ENCODE measurements at places on chromosomes 16 and 17.

GRCh38 chr16:62321606-62322005 lies 285.4 kb upstream of the CDH8 start:
- no peak for DNase-seq

DNA sequence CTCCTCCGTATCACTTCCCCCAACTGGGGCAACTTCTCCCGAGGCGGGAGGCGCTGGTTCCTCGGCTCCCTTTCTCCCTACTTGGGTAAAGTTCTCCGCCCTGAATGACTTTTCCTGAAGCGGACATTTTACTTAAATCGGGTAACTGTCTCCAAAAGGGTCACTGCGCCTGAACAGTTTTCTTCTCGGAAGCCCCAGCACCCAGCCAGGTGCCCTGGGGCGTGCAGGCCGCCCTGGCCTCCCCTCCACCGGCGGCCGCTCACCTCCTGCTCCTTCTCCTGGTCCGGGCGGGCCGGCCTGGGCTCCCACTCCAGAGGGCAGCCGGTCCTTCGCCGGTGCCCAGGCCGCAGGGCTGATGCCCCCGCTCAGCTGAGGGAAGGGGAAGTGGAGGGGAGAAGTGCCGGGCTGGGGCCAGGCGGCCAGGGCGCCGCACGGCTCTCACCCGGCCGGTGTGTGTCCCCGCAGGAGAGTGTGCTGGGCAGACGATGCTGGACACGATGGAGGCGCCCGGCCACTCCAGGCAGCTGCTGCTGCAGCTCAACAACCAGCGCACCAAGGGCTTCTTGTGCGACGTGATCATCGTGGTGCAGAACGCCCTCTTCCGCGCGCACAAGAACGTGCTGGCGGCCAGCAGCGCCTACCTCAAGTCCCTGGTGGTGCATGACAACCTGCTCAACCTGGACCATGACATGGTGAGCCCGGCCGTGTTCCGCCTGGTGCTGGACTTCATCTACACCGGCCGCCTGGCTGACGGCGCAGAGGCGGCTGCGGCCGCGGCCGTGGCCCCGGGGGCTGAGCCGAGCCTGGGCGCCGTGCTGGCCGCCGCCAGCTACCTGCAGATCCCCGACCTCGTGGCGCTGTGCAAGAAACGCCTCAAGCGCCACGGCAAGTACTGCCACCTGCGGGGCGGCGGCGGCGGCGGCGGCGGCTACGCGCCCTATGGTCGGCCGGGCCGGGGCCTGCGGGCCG lies 1.6 kb downstream of the HIC1 start:
- DNase-seq = no peak

GRCh38 chr17:34527908-34528470 lies 51.4 kb upstream of the TMEM132E start:
- no peak for DNase-seq

DNA sequence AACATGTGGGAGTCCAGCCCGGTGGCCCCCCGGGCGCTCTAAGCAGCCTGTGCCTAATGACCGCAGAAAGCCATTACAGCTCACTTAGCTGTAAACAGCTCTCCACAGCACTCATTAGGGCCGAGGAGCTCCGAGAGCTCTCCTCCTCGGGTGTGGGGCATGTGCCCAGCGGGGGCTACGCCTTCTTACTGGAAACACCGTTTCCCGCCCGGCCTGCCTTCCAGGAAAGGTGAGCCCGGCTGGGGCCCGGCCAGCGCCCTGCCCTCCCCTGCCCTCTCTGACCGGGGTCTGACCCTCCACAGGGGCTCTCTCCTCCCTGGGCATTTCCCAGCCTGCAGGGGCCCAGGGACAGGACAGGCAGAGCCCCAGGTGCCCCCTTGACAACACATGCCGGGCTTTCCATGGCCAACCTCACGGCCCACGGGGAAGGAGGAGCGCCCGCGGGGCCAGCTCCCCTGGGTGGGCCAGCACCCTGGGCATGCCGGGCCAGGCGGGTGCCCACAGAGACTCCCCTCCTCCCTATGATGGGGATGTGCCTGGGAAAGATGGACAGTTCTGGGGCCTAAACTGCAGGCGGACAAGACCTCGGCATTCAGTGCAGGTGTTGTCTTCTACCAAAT lies 72.6 kb downstream of the SDK2 start:
- no peak for DNase-seq

DNA sequence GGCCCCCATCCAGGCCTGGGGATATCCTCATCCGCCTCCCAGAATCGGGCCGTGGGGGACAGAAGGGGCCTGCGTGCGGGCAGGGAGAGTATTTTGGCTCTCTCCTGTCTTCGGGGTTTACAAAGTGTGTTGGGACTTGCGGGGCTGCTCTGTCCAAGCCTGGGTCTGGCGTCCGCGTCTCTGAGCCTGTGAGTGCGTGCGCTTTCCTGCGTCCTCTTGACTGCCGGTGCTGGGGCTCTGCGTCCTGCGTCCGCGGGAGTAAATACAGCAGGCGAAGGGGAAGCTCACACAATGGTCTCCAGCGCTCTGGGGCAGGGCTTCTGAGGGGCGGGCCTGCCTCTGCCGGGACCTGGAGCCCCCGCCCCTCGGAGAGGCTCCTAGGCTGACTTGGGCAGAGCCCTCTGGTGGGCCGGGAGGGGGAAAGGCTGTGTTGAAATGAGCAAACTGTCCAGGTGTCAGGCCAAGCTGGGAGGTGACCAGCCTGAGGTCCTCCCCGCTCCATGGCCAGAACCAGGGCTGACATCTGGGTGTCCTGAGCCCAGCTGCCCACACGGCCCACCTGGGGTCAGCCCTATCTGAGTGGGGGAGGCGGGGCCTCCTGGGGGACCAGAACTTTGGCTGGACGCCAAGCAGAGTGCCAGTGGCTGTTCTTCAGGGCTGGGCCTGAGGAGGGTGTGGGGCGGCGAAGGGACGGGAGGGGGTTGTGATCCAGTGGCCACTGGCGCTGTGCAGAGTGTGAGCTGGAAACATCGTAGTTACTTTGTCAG lies 233.6 kb downstream of the SEC14L1 start:
- DNase-seq = no peak

- DNase-seq = no peak
Observed at GRCh38 chr17:7589891-7590691, at the start of gene SOX15. SOX15 (minus strand) TSS chr17:7590094; CDS start chr17:7589676, 418 bp downstream.

DNA sequence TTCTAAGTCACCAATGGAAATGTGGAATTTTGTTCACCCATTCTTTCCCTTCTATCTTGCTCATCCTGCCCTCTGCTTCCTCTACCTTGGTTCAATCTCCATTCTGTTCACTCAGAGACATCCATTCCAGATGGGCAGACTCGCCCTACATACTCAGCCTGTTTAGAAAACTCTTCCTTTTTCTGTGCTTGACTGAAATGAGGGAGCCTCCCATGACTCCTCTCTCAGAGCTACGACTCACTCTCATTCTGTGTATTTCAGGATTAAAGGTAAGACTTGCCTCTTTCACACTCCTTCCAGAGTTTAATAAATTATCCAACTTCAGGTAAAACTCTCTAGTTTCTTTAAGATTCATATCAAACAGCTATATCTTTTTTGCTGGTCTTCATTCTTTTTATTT lies 182.8 kb downstream of the HS3ST3A1 start:
- no peak for DNase-seq

DNA sequence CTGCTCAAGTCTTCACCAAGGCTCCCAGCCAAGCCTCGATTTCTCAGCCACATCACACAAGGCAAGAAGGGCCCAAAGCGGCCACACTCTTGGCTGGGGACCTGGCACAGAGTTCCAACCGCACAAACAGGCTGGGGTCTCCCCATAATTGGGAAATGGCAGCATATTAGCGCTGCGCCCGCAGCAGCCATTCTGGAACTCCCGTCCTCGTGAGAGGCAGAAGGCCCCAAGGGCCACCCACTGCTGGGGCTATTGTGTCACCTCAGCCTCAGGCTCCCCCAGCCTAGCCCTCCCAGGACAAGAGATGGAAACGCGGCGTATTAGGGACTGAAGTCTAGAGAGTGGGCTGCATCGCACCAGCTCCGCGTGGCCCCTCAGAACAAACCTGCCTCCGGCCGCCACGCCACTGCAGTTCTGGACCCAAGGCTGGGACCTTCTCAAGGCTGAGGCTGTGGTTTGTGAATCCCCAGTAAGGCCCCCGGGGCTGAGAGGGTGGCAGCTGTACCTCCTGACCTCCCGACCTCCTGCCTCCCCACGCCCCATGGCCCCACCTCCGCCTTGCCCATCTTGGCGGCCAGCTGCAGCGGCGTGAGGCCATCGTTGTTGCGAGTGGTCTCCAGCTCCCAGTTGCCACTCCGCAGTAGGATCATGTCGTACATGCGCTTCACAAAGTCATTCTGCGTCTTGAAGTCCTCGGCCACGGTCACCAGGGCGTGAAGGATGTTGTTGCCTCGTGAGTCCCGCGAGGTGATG lies 25.3 kb downstream of the TRPV3 start:
- no peak for DNase-seq

GRCh38 chr17:41406205-41406604 lies 8.8 kb upstream of the KRT31 start:
- DNase-seq = no peak

- no peak for DNase-seq
Observed at GRCh38 chr17:5800646-5801045, 216.3 kb upstream of the NLRP1 start.

DNA sequence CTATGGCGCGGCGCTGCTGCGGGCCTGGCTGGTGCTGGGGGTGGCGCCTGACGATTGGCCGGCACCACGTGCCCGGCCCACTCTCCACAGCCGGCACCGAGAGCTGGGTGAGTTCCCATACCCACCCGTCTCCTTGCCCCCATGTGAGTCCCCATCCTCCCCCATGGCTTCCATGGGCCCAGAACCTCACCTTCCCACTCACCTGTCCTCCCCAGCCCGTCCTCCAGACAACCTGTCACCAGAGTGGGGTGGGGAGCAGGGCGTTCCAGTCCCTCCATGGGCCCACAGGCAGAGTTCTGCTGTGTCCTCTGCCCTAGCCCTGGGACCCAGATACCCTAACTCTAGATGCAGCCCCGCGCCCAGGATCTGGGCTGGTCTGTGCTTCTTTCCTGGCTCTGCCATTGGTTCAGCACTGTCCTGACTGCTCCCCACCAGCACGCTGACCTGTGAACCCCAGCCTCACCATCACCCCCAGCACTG lies 5.5 kb downstream of the ARMC5 start:
- DNase-seq = no peak

- peak; percentile 8 for DNase-seq
Observed at GRCh38 chr17:79045842-79046196, 21.9 kb downstream of the C1QTNF1 start.

DNA sequence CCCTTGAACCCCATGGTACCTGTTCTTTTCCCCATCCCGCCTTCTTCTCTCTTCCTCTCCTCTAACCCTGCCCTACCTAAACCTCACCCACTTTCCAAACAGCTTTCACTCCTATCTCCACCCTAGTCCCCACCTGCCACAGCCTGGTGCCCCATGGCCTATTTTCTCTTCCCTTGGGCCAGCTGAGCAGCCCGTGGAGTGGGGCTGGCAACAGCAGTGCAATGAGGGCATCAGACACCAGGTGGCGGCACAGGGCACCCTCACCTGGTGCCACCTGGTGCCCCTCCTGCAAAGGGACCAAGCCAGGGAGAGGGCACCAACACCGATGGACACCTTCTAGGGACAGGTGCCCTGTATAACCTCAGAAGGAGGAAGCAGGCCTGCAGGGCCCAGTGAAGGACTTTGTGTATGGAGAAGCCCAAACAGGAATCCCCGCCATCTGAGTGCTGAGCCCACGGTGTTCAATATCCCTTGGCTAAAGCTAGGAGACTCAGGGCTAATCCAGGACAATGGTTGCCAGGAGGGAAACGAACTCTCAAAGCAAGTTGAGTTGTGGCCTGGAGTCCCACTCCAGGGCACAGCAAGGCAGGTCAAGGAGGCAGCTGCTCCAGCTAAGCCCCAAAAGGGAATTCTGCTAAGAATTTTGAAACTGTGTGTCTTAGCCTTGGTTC lies 4.0 kb upstream of the ABCC3 start:
- no peak for DNase-seq

GRCh38 chr16:10575506-10576130 lies 4.8 kb downstream of the EMP2 start:
- DNase-seq = no peak

- DNase-seq = no peak
Observed at GRCh38 chr17:8754890-8755289, 3.5 kb downstream of the SPDYE4 start.

DNA sequence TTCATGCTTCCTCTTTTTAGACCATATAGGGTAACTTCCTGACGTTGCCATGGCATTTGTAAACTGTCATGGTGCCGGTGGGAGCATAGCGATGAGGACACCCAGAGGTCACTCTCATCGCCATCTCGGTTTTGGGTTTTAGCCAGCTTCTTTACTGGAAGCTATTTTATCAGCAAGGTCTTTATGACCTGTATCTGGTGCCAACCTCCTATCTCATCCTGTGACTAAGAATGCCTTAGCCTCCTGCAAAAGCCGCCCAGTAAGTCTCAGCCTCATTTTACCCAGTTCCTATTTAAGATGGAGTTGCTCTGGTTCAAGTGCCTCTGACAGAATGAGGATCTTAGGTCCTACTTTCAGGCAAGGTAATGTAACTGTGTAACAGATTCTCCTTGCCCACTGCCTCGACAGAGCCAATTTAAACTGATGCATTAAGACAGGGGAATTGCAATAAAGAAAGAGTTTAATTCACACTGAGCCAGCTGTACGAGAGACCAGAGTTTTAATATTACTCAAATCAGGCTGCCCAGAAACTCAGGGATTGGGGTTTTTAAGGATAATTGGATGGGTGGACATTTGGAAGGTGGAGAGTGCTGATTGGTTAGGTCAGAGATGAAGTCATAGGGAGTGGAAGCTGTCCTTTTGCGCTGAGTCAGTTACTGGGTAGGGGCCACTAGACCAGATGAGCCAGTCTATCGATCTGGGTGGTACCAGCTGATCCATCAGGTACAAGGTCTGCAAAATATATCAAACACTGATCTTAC lies 59.9 kb upstream of the ATF7IP2 start:
- no peak for DNase-seq

DNA sequence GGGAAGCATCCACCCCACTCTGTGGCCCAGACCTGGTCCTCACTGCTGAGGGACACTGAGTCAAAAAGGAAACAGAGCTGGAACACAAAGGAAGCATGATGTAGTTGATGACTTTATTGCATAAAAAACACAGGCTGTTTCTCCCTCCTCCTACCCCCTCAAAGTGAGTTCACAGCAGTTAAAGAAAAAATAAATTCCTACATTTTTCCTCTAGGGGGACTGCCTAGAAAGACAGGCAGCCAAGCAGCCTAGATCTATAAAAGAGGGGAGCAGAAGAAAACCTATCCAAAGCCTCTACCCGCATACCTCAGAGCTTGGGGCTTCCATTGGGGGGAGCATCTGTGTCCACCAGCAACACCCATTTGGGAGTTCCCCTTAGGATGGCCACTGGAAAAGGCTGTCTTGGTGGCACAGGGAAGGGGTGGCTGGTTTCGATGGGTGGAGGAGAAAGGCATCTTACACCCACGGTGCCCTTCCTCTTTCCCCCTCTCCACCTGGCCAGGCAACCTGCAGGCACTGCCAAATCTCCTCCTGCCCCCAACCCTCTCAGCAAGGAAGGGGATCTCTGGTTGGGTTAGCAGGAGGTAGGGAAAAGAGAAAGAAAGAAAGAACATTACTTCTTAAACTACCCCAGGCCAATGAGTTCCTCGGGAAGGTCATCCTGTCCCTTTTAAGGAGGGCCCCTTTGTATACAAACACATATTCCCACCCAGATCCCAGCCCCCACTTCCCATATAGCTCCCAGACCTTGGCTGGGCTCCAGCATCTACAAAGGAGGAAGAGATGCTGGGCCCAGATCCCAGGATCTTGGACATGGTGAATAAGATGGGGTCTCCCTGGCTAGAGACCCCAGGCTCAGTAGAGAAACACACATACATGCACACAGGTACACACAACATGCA lies 4.0 kb upstream of the SCRN2 start:
- no peak for DNase-seq

- no peak for DNase-seq
Observed at GRCh38 chr16:13453938-13454553, 465.9 kb upstream of the ERCC4 start.

All from NCI-H1048 (cell line).